ENCODE measurements at places on chromosomes 2 and 18. TPM values are rescaled to one million over a fixed set of nuclear protein-coding genes. Genes with fewer than 3 reads are reported as not detected.

Gene KCNG2
- not detected for total RNA-seq

Gene MOGAT1
- not detected for total RNA-seq

Gene FOXI3
- total RNA-seq = not detected

Gene INHBB
- total RNA-seq = 23.8 TPM

Gene LYG1
- not detected for total RNA-seq

Gene ASB18
- not detected for total RNA-seq

Gene LCT
- total RNA-seq = not detected

Gene GTF2A1L
- total RNA-seq = 0.16 TPM

Gene ZNF892
- 1.5 TPM for total RNA-seq

Gene DGKD
- 32.4 TPM for total RNA-seq

Gene BOLL
- total RNA-seq = 8.1 TPM

Gene FN1
- total RNA-seq = 341 TPM

Gene TRIM54
- 422 TPM for total RNA-seq

Gene KRTCAP3
- not detected for total RNA-seq

Gene C2orf81
- total RNA-seq = not detected

Gene CCDC148
- not detected for total RNA-seq

- DNase-seq = no peak
Measured at GRCh38 chr2:108625186-108625827, 91.0 kb downstream of the LIMS1 start.

DNA sequence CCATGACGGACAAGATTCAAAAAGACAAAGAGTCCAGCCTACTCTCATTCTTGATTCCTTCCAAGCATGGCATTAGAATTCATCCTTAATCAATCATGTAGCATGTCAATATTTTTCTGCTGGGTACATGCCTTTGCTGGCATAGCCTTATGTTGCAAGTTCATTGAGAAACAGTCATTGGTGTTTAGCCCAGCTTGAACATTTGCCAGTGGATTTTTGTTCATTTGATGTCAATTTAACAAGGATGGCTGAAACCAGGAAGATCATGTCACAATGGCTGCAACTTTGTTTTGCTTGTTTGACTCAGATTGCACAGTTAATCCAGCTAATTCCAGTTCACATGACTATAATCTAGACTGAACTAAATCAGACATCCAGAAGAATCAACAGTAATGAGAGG is 1132.2 kb downstream of the LRP1B start:
- DNase-seq = no peak

DNA sequence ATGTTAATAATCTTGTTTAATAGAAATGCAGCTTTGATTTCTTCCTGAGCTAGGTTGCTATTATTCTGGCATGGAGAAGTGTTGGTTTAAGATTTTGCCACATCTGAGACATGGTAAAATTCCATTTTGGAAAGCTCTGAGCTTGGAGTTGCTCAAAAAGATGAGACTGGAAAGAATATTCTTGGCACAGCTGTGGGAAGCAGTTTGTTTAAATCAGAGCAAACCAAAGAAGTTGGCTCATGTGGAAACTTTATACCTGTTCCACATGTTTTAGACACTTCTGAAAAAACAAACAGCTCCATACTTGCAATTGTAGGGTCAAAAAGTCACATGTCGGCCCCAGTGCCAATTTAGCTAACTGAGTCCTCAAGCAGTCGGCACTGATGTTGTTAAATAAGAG is 116.6 kb downstream of the SLC4A3 start:
- DNase-seq = no peak

- no peak for DNase-seq
Measured at GRCh38 chr2:195559431-195559914, 97.6 kb upstream of the SLC39A10 start.

DNA sequence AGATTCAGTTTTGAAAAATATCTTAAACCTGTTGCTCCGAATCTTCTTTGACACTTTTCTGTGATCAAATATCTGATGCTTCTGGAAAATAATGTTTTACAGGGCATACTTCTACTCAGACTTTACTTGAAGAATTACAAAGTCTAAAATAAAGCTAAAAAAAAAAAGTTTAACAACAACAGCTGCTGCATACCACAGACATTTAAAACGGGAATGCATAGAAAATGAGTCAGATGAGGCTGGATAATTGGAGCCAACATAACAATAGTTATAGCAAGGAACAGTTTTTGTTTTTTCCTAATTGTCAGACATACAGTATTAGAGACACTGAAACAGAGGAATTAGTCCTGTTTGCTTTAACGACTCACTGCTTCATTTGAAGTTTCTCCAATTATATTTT is 1090.2 kb downstream of the SUCLG1 start:
- DNase-seq = no peak

GRCh38 chr18:77066101-77066500 is 66.5 kb downstream of the MBP start:
- no peak for DNase-seq

GRCh38 chr2:203535784-203536585 is 884 bp upstream of the RAPH1 start:
- no peak for DNase-seq

DNA sequence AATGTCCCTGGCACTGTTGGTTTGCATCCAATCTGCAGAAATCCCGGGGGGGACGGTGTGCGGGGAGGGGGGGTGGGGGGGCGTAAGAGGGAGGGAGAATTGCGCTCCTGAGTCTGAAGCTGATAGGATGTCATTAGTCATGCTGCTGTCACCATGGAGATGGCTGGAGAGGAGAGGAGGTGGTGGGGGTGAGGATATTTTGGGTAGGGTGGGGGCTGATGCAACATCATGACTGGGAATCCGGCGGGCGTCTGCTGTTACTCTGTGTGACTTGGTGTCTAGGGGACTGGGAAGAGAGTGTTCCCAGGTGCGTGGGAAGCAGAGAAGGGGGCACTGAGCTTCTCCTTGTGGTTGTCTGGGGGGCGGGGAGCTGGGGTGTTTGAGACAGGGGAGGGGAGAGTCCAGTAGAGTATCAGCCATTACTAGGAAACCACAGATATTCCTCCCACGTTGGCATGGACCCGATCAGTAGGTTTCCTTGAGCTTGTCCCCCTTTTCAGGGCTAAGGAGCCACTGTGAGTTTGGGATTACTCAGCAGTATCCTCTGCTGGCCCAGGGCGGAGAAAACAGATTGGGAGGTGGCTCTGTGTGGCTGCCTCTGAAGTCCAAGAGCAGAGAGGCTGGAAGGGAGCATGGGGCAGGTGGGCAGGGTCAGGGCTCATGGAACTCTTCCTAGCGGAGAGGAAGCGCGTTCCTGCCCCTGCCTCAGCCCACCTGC is 18.9 kb downstream of the TET3 start:
- no peak for DNase-seq

DNA sequence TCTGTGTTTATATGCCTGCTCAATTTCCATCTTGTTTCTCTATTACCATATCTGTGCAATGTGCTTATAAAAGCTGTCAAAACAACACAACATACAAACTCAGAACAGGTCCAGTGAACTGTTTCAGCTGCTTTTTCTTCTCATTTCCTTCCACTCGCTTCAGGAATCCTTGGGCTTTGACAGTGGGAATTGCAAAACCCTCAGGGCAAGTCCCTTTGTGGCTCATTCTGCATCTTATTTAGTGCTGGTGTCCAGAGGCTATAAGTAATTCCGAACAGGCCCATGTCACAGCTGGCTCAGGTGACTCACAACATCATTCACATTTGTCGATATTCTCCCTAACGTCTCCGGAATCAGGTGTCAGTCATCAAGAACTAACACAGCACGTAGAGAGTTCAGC is 309.9 kb upstream of the ZNF521 start:
- no peak for DNase-seq

DNA sequence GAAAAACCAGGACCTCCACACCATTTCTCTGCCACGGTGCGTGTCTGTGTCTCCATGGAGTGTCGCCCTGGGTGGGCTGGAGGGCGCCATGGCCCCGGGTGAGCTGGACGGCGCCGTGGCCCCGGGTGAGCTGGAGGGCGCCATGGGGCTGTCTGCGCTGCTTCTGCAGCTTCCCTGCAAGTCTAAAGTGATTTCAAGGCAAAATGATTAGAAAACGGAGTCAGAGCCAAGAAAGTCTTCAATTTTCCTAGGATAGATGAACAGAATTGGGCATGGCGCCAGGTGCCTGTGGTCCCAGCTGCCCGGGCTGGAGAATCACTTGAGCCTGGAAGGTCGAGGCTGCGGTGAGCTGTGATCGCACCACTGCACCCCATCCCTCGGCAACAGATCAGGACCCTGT is 27.7 kb upstream of the NFATC1 start:
- no peak for DNase-seq

DNA sequence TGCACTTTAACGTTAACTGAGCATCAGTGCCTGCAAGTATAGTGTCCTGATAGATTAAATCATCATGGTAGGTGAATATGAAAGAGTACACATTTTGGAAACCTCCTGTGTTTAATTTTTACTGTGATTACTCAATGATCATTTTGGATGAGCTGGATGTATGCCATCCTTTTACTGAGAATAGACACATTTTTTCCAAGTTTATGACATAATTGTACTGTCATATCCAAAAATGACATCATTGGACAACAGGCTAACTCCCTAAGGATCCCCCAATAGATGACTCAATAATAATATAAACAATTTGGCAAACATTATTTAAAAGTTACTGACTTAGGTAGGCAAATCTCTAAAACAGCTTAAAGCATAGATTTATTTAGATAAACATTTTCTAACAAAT is 410.8 kb upstream of the REG3G start:
- DNase-seq = no peak

GRCh38 chr2:150495993-150496627 is 8.6 kb upstream of the RND3 start:
- DNase-seq = no peak

GRCh38 chr18:63439334-63439733 is 17.1 kb upstream of the VPS4B start:
- peak; percentile 10 for DNase-seq

DNA sequence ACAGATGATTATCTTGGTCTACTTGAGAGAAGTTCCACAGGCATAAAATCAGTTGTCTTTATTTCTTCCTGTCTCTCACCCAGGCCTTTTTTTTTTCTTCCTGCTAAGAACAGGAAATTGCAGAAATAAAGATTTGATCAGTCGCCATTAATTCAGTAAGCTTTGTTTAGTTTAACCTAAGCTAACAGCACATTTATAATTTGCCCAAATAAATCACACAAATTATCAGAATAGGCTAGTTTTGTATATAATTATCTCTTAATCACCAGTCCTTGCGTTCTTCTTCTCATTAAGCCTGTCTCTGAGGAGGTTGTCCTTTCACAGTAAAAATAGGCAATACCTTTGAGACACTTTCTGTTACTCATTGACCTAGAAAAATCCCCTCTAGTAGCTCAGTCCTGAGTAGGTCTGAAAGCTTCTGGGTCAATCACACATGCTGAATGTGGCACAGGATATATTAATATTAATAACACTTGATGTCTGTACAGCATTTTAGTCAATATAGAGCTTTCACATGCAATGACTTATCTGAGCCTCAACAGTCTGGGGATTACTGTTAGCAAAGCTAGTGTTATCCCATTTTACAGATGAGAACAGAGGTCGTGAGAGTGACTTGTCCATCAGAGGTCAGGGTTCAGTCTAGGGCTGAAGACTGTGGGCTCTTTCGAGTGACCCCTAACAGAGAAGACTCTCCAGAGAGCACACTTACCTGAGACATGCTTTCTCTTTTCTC is 11.2 kb upstream of the STK17B start:
- DNase-seq = no peak

GRCh38 chr18:45518311-45519155 is 96.7 kb upstream of the SLC14A2 start:
- no peak for DNase-seq

DNA sequence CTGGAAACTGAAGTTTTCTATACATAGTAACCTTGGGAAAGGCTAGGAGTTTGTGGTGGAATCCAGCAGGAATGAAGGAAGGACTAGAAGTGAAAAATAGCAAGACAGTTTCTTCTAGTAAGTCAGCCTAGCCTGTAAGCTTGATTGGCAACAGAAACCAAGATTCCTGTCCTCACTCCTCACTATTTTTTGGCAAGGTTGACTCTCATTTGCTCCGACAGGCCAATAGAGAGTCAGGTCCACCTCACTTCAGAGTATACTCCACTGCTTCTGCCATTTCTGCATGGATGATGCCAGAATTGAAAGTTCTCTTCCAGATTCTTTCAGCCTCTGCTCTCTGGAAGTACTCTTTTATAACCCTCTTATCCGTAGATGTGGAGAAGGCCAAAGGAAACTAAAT is 352.4 kb downstream of the ZNF516 start:
- DNase-seq = no peak

DNA sequence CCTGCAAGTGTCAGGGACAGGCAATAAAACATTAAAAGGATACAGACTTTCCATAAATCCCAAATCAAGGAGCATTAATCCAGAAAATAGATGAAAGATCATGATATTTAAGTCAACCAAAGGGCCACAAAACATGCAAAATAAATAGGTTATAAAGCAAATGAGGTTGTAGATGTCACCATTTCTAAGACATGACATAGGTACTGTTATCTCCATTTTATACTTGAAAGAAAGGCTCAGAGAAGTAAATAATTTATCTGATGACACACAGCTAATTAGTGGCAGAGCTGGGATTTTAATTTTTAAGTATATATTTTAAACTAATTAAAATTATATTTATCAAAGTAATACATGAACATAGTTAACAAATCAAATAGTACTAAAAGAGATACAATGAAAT is 301.8 kb downstream of the AGPS start:
- DNase-seq = no peak

DNA sequence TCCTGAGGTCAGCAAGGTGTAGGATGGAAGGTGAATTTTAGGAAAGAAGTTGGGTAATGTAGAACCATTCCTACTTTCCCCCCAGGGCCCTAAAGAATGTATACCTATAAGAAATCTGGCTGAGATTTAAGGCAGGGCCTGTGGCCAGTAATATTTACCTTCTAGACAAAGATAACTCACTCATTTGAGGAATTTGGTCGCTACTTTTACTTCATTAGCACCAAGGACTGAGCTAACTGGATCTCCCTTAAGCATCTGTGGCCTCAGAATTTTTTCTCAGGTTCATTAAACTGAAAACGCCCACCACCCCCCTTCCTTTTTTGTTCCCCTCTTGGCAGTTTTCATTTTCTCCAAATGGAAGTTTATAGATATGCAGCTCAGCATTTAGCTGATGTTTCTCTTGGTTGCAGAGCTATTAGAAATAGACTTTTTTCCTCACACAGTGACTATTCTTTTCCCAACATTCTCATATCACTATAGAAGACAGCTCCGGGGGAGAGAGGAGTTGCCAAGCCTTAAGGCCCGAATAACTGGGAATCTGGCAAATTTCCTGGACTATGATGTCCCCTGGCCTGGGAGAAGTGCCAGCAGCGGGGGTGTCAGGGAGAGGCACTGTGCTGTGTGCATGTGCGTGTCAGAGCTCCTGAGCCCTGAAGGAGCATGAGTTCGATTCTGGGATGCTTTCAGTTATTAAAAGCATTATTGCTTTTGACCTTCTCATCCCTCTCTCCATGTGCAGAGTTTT is 310.9 kb downstream of the PRKCE start:
- DNase-seq = no peak

- no peak for DNase-seq
Measured at GRCh38 chr2:224927011-224927410, 115.3 kb downstream of the DOCK10 start.

GRCh38 chr2:30865892-30866681 is 58.8 kb upstream of the CAPN13 start:
- DNase-seq = no peak

All from gastrocnemius medialis (tissue), 4 donors.